ENCODE measurements at places on chromosomes 7 and 10.
A peak's percentile ranks its signal among the peaks of the same experiment; 100 is the strongest.

GRCh38 chr10:71623098-71623985 lies 96.2 kb downstream of the C10orf105 start:
- DNase-seq: no peak

DNA sequence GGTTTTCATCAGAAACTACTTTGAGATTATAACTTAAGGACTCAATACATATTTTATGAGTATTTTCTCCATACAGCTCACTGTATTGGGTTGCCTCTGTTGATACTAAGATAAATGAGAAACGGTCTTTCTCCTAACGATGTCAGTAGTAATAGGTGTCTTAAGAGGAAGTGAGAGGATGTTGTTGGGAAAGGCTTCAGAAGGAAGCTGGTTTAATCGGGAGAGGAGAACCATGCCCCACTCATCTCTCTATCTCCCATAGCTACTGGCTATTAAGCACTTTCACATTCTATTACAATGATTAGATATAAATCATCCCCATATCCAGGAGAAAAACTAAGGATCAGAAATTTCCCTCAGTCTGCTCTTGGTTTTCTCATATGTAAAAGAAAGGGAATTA lies 2.0 kb downstream of the CLEC5A start:
- no peak for DNase-seq

- peak; percentile 34 for DNase-seq
Measured at GRCh38 chr10:21524526-21525366, 736 bp downstream of the SKIDA1 start.

DNA sequence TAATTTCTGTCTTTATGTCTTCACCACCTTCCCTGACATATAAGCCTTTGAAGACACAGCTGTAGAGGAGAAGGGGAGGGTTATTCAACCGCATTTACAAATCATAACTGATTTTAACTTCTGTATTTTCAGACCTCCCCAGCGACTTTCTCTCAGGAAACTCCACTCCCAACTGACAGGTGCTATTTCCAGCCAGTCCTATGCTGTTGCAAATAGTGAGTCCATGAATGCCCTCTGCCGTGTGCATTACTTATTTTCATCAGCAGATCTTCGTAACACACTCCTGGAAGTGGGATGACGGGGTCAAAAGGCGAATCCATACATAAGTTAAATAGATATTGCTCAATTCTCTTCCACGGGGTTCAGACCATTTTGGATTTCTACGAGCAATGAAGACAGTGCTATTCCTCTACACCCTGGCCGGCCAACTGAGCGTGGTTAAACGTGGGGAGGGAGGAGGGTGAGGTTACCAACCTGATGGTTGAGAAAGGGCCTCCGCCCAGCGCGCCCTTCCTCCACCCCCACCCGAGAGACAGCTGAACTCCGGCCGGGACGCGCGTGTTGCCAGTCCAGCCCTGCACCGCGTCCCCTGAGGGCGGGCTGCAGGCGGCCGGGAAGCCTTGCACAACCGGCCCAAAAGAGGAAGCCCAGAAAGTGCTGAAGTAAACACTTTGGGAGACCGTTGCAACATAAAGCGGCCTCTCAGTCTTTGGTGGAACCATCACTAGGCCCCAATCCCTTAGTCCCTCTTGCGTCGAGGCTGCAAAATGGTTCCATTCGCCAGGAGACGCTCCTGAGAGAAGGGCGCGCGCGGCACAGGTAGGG lies at the start of gene APBB1IP:
TSS of gene APBB1IP (plus strand) at position 705 of the 825 bp plus-strand sequence. CDS start 53,986 bp downstream, outside the sequence.
- DNase-seq: no peak

- no peak for DNase-seq
Measured at GRCh38 chr10:3666525-3667302, 118.3 kb downstream of the KLF6 start.

DNA sequence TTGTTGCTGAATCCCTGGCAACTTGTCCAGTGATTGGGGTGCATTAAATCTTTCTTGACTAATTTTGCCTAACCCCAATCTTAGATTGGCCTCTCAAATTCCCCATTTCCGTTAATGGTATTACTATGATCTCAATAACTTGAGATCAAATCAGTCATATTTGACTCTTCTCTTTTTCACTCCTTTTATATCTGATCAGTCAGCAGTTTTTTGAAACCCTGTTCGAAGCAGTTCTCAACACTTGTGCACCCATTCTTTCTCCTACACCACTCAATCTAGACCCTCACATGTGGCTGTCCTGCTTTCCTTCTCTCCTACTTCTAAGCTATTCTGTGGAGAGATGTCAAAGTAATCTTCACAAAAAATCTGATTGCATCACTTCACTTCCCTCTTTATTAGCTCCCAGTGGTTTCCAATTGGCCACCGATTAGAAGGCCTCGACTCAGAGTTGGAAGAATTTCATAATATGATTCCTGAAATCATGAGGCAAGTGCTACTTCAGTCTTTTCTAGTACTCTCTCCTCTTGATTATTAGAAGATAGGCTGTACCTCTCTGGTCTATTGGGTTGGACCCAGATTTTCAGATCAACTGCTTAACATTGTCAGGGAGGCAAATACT lies 128.9 kb downstream of the ZNF365 start:
- DNase-seq: no peak

DNA sequence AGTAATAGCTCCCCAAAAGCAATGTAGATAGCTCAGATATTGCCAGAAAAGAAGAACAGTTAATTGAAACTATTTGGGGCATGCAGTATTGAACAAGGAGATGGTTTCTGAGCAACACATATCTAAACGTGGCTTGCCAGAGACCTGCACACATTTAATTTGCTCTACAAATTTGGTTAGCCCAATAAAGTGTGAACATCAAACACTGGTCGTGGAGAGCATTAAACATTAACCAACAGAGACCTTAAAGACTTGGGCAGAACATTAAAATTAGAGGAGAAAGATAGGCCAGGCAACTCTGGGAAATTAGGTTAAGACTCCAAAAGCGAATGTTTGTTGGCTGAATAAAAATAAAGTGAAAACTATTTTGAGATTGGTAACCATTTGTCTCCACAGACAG lies 61.6 kb upstream of the ARID5B start:
- DNase-seq: no peak

GRCh38 chr10:67492317-67493019 lies 203.5 kb downstream of the CTNNA3 start:
- DNase-seq: no peak

DNA sequence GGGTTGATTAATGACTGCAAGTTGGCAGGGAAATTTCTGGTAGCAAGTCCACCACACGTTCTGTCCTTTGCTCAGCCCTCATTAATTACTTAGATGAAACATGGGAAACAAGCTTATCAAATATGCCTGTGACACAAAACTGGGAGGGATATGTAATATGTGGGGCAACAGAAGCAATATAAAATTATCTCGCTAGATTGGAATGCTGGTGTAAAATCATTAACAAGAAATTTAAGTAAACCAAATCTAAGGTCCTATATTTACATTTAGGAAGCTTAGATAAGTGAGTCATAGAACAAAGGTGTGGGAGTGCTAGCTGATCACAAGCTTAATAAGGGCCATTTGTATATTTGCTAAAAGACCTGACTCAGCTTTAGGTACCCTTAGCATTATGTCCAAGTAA lies 23.5 kb downstream of the TRPV5 start:
- DNase-seq: no peak

- no peak for DNase-seq
Measured at GRCh38 chr7:6422926-6423632, 24.7 kb downstream of the DAGLB start.

GRCh38 chr10:132748545-132749370 lies 37.2 kb downstream of the NKX6-2 start:
- no peak for DNase-seq

GRCh38 chr10:107656932-107657331 lies 492.4 kb upstream of the SORCS1 start:
- no peak for DNase-seq

DNA sequence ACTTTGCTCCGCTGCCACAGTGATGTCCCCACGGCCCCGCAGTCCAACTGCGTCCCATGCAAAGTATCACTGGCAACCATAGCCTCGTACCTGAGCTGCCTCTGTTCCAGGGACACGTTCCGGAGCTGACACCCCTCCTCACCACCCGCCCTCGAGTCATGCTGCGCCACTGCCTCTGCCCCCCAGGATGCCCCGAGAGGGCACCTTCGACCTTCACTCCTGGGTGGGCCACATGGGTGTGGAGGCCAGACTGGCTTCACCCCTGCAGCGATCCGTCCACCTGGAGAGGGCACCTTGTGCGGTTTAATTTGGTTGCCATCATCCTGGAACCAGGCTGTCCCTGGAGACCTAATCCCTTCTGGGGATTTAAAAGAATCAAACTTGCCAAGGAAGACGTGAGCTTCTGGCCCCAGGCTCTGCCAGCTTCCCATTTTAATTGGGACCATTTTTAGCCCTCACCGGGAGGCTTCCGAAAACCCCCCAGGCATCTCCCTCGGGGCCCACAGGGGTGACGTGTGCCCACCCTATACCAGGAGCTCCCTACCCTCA lies 19.2 kb upstream of the TNRC18 start:
- no peak for DNase-seq

GRCh38 chr10:81036257-81036656 lies 498.6 kb downstream of the SH2D4B start:
- DNase-seq: no peak

DNA sequence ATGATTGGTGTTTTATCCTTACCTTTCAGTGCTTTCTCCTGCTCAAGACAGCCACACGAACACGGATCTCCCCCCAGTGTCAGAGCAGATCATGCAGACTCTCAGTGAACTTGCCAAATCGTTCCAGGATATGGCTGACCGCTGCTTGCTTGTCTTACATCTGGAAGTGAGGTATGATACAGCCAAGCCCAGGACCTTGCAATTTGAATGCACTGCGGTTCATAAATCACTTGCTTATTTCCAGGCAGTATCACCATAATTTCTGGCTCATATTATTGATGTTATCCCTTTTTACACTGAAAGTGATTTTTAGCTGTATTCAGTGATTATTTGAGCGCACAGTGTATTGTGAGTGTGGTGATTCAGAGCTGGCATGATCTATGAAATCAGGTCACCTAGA lies 129.7 kb upstream of the LRGUK start:
- DNase-seq: no peak
